ENCODE measurements at places on chromosomes 7 and 10.

- H3K27me3 ChIP-seq: no peaks in the 10 kb centered on the region
- DNase-seq: no peak
- no peak overlapping the region for H3K4me3 ChIP-seq
- no peak overlapping the region for H3K27ac ChIP-seq
- H3K4me1 ChIP-seq: no peaks in the 10 kb centered on the region
Observed at GRCh38 chr10:104036518-104037260, 49.0 kb downstream of the COL17A1 start.

DNA sequence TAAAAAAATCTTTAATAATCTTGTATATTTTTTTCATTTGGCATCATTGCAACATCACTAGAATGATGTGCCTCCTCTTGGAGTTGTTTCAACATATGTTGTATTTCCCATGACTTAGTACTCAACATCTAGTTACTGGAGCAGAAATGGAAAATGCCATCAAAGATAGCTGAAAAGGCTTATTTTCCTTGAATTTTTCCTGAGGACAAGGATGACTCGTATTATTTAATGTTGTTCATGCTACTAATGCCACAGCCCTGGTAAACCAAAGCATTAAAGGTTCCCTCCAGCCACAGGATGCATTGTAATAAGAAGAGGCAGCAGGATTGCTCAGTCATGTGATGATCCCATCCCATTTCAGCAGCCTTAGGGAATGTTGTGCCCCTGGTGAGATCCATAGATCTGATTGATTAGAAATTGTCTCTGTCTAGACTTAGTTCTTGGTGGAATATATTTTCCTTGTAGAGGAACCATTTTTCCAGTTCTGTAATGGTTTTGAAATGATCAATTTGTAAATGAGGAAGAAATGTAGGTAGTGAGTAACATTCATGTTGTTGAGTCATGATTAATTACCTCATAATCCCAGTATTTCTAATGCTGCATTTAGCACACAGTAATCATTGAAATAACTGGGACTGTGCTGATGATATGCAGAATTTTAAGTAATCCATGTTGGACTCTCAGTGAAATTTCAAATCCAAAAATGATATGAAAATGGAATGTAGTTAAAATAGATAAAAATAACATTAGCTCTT lies 91.3 kb upstream of the SMIM30 start:
- H3K27ac ChIP-seq: no peak overlapping the region
- H3K4me3 ChIP-seq: no peak overlapping the region
- no peak for DNase-seq
- H3K27me3 ChIP-seq: peaks cover 1% of the 10 kb centered on the region
- H3K4me1 ChIP-seq: no peaks in the 10 kb centered on the region
- H3K36me3 ChIP-seq: no peaks in the 10 kb centered on the region

DNA sequence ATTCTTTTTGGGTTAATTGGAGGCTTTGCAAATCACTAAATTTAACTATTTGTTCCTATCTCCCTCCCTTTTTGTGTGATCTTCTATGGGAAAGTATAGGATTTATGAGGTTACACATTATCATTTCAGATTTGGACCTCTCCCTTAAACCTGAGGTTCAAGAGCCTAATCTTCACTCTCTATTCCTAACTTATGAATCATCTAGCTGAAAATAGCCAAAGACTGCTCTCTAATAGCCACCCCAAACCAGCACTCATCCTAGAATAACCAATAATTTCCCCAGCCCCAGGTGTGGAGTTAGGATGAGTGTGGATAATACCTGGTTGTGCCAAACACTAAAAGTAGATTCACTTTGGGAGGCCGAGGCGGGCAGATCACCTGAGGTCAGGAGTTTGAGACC lies 499.2 kb downstream of the GFRA1 start:
- H3K36me3 ChIP-seq: no peaks in the 10 kb centered on the region
- H3K27ac ChIP-seq: no peak overlapping the region
- no peak overlapping the region for H3K4me3 ChIP-seq
- H3K4me1 ChIP-seq: no peaks in the 10 kb centered on the region
- no peak for DNase-seq
- no peaks in the 10 kb centered on the region for H3K27me3 ChIP-seq

DNA sequence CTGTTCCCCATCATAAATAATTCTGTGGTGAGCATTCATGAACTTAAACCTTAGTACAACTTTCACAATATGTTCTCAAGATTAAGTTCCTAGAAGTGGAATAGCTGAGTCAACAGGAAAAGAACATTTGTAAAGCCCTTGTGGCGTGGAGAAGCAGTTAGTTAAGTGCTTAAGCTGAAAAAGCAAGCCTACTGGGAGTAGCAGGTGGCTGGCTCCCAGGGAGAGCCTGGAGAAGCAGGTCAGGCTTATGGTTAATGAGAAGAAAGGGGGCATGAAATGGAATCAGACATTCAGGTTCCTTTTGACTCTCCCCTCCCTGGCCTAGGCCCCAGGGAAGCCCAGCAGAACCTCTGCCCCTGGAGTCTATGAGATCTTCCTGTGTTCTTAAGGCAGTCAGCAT lies 35.3 kb downstream of the VSTM4 start:
- H3K27ac ChIP-seq: no peak overlapping the region
- no peak overlapping the region for H3K4me3 ChIP-seq
- H3K27me3 ChIP-seq: peaks cover 12% of the 10 kb centered on the region

DNA sequence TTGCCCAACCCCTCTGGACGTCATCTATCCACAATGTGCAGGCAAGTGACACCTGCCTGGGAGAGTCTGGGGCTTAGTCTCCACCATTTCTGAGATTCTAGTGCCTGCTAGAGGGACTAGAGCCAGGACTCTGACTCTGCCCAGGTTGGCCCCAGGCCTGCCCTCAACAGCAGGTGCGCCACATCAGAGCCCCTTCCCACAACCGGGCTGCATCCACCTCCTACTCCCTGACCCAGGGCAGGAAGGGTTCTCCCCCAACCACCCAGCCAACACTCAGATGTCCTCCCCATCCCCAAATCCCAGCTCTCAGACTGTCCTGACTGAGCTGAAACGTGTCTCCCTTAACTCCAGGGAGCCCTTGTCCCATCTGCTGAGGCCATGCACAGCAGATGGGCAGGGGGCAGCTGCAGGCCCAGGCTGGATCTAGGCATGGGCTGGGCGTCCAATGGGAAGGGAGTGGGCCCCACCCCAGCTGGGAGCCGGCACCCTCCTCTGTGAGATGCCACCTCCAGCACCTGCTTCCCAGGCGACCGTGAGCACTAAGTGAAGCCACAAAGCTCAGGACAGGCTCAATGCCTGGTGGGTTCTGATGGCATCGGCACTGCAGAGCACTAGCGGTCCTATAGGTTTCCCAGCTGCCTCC lies 49.2 kb downstream of the RASGEF1A start:
- DNase-seq: no peak
- peaks cover 5% of the 10 kb centered on the region for H3K4me1 ChIP-seq
- no peaks in the 10 kb centered on the region for H3K27me3 ChIP-seq
- no peaks in the 10 kb centered on the region for H3K36me3 ChIP-seq
- no peak overlapping the region for H3K27ac ChIP-seq
- H3K4me3 ChIP-seq: no peak overlapping the region

GRCh38 chr10:58457761-58458616 lies 54.7 kb upstream of the BICC1 start:
- H3K4me3 ChIP-seq: no peak overlapping the region
- H3K27ac ChIP-seq: no peak overlapping the region
- H3K4me1 ChIP-seq: no peaks in the 10 kb centered on the region
- no peaks in the 10 kb centered on the region for H3K36me3 ChIP-seq
- DNase-seq: no peak
- H3K27me3 ChIP-seq: peaks cover 6% of the 10 kb centered on the region

- no peak overlapping the region for H3K4me3 ChIP-seq
- H3K36me3 ChIP-seq: no peaks in the 10 kb centered on the region
- H3K27ac ChIP-seq: no peak overlapping the region
- H3K27me3 ChIP-seq: peaks cover 9% of the 10 kb centered on the region
- H3K4me1 ChIP-seq: peaks cover 4% of the 10 kb centered on the region
Observed at GRCh38 chr7:47379629-47380324, 202.1 kb downstream of the TNS3 start.

DNA sequence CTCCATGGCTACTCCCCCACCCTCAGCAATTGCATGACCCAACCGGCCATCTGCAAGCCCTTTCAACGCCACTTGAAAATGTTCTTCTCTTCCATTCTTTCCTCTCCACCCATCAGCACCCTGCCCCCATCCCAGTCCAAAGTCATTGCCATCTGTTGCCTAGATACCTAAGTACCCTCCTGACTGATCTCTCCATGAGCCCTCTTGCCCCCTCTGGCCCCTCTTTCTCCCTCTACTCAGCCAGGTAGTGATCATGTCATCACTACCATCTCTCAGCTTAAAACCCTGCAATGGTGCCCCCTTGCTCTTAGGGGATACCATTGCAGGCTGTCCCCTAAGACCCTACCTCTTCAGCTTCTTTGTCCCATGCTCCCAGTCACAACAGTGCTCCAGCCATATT lies 30.5 kb upstream of the BTRC start:
- H3K4me3 ChIP-seq: no peak overlapping the region
- DNase-seq: no peak
- H3K36me3 ChIP-seq: no peaks in the 10 kb centered on the region
- H3K27me3 ChIP-seq: peaks cover 10% of the 10 kb centered on the region
- H3K4me1 ChIP-seq: no peaks in the 10 kb centered on the region

GRCh38 chr10:77138541-77138940 lies 499.1 kb downstream of the KCNMA1 start:
- DNase-seq: no peak
- no peak overlapping the region for H3K27ac ChIP-seq
- H3K4me1 ChIP-seq: no peaks in the 10 kb centered on the region
- no peaks in the 10 kb centered on the region for H3K36me3 ChIP-seq
